Psoas muscle (tissue), 8 donors: ENCODE measurements at places on chromosomes 12 and 14. TPM values are rescaled to one million over a fixed set of nuclear protein-coding genes. Genes with fewer than 3 reads are reported as not detected.

PROX2 gene
- total RNA-seq: not detected

SLC6A15 gene
- total RNA-seq: not detected

- no peak for DNase-seq
Observed at GRCh38 chr12:42612231-42612613, 22.7 kb upstream of the PRICKLE1 start.

DNA sequence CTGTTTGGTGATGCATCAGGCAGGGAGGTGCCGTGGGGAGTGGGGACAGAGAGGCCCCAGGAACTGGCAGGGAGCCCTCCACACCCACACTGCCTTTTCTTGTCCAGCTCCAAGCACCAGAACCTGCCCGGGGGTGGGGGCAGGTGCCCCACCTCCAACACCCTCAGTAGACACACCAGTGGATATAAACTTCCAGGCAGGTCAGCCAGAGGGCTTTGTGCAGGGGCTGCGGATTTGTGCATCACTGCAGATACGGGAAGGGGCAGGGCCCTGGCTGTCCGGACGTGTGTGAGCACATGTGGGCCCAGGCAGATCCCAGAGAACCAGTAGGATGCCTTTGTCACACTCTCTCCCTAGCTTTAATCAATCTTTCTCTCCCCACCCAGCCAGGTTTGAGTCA, 1.3 kb upstream of the TGM1 start:
- no peak for DNase-seq

SEC23A gene
- 83.5 TPM for total RNA-seq

GRCh38 chr14:48954446-48954845, 631.7 kb downstream of the RPS29 start:
- DNase-seq: no peak
